ENCODE measurements at places on chromosomes 13 and 19.

DNA sequence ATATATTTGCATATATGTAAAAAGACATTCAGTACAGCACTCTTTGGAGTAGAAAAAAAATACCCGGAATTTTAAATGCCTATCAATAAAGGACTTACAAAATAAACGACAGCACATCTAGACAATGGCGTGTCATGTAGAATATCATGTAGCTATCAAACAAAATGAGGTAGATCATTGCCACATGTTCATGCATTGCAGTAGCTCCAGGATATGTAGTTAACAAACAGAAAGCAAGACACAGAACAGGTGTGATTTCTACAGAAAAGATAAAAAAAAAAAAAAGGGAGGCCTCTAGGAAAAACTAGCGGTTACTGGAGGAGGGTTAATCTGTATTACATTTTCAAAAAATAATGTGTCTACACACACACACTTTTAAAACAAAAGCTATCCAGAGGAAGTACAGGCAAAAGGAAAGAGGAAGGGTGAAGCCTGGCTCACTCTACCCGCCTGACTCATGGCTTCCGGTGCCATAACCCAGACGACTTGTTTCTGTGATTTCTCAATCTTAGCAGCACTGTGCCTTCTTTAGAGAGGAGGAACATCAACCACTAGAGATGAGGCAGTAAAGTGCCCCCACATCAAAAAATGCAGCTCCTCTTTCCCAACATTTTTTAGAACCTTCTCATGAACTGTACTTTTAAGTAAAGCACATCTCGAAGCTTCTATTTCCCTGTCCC is 6.9 kb downstream of the KCTD12 start:
- DNase-seq: peak; percentile 83

GRCh38 chr13:47250146-47250545 is 353.3 kb upstream of the HTR2A start:
- peak; percentile 74 for DNase-seq

DNA sequence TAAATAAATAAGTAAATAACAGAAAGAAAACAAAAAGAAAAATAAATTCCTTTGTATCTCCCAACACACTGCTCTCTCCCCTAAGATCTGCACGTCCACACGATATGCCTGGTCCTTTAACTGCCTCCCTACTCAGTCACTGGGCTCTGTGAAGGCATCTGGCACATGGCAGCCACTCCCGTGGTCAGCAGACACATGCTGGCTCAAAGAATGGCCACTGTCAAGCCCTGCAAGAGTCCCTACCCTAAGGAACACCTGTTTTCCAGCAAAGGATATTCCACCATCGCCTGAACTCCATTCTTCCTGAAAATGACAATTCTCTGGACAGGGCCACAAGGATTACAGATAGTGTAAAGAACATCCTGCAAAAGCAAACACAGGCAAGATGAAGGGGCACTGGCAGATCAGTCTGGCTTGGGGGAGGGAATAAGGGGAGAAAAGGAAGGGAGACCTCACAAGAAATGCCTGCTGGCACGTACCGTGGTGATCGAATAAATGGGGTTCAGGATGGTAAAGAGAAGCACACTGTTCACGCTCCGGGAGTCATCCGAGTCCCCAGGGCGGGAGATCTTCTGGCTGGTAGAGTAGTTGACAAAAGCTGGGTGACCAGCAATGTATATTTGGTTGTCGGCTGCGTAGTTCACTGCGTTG is 4.3 kb downstream of the HNRNPL start:
- no peak for DNase-seq

- DNase-seq: no peak
These were observed 63.2 kb downstream of the F2RL3 start for GRCh38 chr19:16952046-16952445.

DNA sequence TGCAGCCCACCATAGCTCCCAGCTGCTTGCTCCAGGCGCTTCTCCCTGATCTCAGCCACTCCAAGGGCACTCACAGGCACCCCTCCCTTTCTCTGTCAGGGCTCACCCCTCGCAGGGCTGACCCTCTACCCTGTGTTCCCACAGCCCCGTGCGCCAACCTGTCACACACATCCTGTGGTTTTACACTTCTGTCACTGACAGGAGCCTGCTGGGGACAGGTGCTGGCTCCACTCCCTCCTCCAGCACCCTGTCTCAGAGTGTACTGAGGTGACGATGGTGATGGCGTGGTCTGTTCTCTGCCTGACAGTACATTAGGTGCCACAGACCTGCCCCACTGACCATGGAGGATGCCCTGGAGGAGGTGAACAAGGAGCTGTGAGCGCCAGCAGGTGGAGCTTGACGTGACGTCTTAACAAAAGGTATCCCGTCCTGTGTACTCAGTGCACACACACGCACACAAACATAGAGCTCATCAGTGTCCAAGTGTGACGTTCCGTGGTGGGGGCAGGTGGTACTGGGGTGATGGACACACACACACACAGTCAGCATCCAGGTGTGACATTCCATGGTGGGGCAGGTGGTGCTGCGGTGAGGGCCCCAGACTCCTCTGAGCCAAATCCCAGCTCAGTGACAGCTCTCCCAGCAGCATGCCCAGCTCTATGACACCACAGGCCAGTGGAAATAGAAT is 20.9 kb downstream of the C19orf44 start:
- DNase-seq: no peak

DNA sequence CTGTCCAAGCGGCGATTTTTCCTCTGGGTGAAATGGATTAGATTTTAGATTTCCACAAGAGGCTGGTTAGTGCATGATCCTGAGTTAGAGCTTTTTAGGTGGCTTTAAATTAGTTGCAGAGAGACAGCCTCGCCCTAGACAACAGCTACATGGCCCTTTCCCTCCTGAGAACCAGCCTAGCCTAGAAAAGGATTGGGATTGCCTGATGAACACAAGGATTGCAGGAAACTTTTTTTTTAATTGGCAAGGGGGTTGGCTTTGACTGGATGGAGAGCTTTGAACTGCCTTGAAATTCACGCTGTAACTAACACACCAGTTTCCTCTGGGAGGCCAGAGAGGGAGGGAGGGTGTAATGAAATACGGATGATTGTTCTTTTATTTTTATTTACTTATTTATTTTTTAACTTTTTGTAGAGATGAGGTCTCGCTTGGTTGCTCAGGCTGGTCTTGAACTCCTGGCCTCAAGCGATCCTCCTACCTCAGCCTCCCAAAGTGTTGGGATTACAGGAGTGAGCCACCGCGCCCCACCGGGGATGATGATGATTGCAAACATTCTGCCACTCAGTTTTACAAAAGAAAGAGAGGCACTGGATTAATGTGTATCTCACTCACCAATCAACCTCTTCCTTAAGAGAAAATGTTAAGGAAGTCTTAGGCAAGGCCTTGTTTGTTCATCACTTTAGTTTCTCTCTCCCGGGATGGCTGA is 1.9 kb downstream of the LDLR start:
- no peak for DNase-seq

DNA sequence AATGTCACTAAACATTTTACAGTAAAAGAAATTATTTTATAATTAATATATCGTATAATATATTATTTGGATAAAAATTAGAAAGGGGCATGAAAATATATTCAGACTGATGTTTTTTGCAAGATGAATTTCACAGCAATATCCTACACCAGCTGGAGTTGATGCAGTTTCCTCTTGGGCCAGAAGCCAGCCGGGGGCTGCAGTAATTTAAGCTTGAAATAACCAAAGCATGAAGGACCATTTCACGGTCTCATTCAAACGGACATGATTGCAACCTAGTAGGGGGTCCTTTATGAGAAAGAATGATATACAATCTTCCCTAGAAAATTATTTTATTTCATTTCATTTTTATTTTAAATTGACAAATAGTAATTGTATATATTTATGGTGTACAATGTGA is 797.2 kb upstream of the PCDH9 start:
- no peak for DNase-seq

GRCh38 chr13:42075517-42075916 is 27.1 kb downstream of the DGKH start:
- DNase-seq: no peak

- no peak for DNase-seq
These were observed 230.8 kb downstream of the TBC1D4 start for GRCh38 chr13:75251188-75251587.

DNA sequence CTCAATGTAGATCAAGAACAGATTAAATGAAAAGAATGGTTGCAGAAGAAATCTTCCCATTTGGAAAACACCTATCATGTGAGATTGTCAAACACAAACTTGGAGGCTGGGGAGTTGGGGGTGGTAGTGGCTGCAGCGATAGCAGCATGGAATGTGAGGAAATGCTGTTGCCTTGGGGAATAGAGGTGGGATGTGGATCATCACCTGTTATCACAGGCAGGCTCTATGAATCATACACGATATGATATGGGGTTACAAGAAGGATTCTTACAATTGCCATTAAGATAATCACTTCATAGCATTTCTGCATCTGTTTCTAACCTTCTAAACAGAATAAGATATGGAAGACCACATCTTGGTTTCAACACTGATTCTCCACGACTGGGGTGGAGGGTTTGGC is 88.7 kb downstream of the RNASEH2B start:
- no peak for DNase-seq

DNA sequence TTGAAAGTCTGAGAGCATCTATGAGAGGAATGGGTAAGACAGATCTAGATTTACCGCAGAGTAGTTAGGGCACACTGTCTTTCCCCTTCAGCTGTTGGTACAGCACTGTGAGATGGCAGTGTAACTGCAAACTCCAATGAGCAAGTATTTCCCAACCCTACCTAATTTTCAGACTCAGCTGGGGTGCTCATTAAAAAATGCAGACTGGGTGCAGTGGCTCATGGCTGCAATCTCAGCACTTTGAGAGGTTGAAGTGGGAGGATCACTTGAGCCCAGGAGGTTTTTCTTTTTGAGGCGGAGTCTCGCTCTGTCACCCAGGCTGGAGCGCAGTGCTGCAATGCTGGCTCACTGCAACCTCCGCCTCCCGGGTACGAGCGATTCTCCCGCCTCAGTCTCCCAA is 12.6 kb downstream of the QPCTL start:
- no peak for DNase-seq

- DNase-seq: no peak
These were observed 1486.8 kb downstream of the EFNB2 start for GRCh38 chr13:105048677-105049076.

GRCh38 chr19:57192077-57192420 is 749 bp downstream of the ZNF264 start:
- no peak for DNase-seq

- no peak for DNase-seq
These were observed 8.0 kb upstream of the POP4 start for GRCh38 chr19:29598036-29598435.

DNA sequence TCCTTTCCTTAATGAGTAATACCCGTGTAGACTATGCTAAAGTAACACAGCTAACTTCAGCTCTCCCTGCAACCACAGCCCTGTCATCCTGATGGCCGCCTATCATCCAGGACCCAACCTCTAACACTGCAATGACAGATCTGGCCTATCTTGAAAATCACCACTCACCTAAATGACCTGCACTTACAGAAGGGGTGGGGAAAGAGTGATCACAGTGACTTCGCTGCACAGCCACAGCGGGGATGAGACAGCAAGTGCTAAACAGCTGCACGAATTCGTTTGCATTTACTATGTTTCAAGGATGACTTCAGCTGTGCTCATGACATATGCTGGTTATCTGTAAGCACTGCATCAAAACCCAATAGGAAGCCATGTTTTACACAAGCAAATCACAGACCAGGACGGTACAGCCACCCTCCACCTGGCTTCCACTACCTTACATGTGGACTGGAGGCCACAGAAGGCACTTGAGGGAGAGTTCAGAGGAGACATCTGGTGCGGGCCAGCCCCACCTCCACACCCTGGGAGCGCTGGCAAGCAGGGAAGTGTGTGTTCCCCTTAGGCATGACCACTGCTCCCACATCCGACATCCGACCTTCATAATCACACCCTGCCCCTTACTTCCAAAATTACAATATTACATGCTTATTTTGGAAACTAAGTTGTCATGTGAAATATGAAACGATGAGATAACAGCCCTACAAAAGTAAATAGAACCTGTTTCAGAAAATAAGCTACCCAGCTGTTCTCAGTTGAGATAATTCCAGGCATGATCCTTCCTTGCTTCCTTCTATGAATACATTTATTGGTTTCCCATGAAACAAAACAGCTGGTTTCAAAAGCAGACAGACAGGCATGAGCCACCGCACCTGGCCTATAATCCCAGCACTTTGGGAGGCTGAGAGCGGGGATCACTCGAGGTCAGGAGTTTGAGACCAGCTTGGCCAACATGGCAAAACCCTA is 95.7 kb downstream of the STK24 start:
- no peak for DNase-seq

GRCh38 chr19:13428352-13428751 is 77.9 kb downstream of the CACNA1A start:
- DNase-seq: no peak

- DNase-seq: no peak
These were observed 76.5 kb downstream of the PCDH20 start for GRCh38 chr13:61339054-61339621.

GRCh38 chr19:1481893-1482360 is 2.9 kb upstream of the C19orf25 start:
- DNase-seq: no peak

Measured in stromal cell of bone marrow (primary cell).